NCI-H187 treated with DMSO at 0.1 percent for 48 hours (cell line): ENCODE measurements at places on chromosomes 6 and 20.

GRCh38 chr6:47428288-47428687 is 49.3 kb upstream of the CD2AP start:
- DNase-seq = no peak

GRCh38 chr6:43773050-43773979 is 3.3 kb downstream of the VEGFA start:
- no peak for DNase-seq

DNA sequence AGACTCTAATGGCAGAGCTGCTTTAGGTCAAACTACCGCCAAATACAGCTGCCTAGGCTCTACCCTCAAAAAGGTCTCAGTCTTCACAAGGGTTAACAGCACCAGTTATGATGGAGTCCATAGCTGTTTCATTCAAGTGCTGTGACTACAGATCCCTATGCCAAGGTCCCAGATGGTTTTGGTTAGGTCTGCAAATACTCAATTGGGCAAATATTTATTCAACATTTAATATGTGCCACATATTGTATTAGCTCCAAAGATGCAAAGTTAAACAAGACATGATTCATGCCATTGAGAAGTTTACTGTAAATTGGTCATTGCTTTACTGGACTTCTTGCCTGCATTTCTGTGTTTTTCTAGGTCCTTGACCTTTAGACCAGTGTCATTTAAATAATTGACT is 55.8 kb upstream of the TFAP2D start:
- DNase-seq = no peak

DNA sequence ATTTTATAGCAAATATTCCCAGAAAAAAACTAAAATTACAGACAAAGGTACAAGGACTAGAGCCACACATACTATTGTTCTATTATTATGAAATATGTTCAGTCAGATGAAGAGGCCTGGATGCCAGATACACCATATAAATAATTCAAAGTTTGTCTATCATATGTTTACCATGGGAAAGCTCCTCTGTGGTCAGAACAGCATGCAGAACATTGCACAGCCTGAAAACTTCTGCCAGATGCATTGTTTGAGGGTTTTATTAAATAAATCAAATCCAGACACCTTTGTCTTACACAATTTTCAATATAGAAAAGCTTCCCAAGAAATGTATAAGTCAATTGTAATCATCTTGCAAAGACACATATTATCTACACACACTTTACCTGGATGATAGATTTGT is 35.0 kb upstream of the COL21A1 start:
- DNase-seq = no peak

- no peak for DNase-seq
Observed at GRCh38 chr6:110352563-110353262, 5.4 kb downstream of the METTL24 start.

DNA sequence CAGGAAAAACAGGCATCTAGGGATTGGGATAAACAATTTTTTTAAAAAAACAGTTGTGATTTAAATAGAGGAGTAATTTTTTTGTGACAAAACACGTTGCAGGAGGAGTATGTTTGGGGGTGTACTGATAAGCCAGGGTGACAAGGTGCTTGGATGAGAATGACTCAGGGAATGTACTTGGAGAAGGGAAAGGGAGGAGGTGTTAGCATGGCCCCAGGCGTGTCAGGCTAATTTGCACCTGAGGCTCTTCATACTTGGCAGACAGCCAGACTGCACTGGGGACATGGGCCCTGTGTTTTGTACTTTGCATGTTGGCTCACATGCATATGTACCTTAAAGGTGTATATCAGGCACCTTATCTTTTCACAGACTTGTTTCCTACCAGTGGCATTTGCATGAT is 22.8 kb downstream of the PANK2 start:
- no peak for DNase-seq

DNA sequence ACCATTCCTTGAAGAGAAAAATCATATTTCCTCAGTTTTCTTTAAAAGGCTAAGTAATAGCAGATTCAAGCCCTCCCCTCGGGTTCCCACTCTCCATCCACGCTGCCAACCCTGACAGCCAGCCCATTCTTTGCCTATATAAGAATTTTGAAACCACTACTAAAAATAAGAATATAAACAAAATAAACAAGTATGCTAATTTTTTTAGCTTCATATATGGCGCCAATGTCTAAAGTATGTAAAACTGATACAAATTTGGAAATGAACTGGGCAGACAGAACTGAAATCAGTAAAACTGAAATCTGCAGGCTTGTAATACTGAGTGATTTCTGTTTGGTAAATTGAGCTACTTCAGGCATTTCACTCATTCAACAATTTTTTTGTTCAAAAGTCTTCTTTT is 19.0 kb downstream of the ELOVL2 start:
- no peak for DNase-seq

DNA sequence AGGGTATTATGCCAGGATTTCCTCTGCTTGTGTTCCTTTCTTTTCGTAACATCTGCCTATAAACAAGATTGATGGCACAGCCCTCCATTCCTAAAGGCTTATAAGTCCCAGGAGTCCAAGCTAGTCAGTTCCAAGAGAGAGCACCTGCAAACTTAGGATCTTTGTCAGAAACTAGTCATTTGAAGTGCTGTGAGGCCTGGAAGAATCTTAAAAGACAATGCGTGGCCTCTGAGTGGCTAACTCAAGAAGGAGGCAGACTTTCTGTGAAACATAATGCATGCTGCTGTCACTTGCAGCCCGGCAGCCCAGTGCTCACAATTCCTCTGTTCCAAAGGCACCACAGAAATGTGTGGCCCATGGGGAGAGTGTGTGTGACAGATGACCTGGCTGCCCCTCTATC is 135.0 kb upstream of the SUPT3H start:
- no peak for DNase-seq

DNA sequence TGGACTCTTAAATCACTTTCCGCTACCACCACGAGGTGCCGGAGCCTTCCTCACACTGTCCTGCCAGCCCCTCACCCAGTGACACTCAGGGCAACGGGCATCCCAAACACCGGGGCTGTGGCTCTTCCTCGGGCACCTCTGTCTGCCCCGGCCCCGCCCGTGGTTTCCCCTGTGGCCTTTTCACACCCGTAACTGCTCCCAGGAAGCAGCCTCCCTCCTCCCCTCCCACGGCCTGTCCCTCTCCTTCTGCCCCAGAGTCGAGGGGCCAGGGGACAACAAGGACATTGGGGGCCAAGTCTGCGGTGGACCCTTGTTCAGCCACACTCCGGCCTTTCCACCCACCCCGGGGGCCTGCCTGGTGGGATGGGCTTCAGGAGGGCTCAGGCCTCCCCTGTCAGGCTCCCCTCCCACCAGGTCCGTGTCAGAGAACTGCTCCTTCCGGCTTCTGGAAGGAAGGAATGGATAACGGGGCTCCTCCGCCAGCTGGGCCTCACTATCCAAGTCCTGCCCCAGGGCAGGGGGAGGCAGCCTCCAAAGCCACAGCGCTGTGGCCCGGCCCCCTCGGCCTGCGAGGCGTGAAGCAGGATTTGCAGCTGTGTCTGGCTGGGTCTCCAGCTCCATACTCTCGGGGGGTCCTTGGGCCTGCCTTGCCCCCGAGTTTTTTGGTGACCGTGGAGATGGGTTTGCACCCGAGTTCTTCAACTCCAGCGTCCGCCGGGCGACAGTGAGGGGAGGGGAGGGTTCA is 54.7 kb upstream of the CHRNA4 start:
- no peak for DNase-seq

DNA sequence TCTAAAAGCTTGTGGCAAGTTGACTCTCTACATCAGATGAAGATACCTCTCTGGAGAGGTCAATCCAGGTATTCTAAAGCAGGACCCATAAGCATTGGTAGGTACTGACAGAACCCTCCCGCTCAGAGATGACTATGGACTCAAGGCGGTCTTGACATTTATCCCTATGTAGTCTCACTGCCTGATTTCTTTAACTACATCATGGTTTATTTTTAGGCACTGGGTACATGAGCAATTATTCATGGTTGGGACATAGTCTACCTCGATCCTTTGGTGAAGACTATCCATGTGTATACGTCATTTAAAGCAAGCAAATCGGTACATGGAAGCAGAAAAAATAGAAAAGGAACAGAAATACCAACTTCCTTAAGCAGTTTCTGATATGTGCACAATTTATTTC is 136.2 kb upstream of the TAB2 start:
- no peak for DNase-seq
